Neuronal stem cell (in vitro differentiated cells): ENCODE measurements at places on chromosomes 7 and 10.

GRCh38 chr7:51430480-51431086, 114.0 kb upstream of the COBL start:
- DNase-seq, result peak; percentile 65

DNA sequence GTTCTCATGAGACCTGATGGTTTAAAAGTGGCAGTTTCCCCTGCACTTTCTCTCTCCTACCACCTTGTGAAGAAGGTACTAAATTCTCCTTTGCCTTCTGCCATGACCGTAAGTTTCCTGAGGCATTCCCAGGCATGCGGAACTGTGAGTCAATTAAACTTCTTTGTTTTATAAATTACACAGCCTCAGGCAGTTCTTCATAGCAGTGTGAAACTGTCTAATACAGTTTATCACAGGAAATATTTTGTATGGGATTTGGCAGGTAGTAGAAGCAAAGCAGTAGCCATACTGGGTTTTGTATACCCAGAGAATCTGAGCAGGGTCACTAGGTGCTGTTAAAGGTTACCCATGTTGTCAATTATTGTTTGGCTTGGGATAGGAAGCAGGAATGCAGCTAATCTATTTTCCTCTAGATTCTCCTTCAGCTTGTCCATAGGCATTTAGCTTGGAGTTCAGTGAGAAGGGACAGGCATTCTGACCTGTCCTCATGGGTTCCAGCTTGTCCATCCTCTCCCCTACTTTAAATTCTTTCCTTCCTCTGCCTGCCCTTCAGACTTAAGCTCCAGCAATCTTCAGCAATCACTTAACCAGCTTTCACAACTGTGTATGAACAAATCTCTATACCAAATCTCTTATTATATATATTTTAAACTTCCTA, 186.7 kb downstream of the PCLO start:
- DNase-seq, result no peak

- no peak for DNase-seq
Observed at GRCh38 chr7:108102671-108103312, 27.4 kb downstream of the LAMB4 start.

- no peak for DNase-seq
Observed at GRCh38 chr7:36344622-36345021, 45.0 kb upstream of the ANLN start.

DNA sequence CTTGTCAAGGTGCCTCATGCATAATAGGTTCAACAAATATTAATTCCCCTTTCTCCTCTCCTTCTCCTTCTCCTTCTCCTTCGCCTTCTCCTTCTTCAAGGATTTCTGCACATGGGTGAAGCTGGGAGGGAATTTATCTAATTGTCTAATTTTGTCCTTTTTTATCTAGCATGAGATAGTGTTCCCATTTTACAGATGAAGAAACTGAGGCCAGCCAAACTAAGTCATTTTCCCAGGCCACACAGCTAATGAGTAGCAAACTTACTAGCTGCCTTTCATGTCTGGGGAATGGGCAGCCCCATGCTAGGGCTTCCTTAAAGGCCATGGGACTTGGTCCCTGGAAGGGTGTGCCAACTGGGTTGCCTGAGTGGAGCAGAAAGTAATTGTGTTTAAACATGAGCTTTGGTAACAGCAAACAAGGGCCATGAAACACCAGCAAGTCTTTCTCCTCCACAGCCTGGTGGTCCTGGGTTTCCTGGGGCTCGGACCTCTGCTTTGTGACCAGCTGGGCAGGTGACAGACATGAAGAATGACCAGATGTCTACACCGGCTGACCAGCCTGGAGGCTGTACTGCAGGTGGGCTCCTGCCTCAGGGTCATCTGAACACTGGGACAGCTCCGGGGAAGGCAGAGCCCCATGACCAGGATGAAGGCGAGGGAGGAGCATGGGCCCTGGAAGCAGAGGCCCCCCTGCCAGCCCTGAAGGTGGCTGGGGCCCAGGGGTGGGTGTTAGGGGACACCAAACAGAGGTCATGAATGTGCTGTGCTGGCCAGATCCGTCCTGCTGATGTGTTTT, 138.0 kb downstream of the PTPN20 start:
- DNase-seq, result no peak

DNA sequence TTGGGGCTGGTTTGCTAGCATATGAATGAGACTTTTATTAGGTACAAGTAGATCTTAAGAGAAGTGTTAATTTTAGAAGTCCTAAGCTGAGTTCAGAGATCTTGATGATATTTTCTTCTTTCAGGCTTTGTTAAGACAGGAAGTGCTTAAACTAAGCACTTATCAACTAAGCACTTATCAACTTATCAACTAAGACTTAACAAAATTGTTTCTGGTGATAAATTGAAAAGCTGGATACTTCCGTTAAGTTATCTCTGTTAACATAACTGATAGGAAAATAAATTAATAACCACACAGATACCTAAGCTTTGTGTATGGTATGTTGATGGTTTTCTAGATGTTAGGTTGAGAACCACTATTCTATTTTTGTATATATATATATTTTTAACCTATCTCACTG, 113.7 kb downstream of the PHTF2 start:
- DNase-seq, result no peak

DNA sequence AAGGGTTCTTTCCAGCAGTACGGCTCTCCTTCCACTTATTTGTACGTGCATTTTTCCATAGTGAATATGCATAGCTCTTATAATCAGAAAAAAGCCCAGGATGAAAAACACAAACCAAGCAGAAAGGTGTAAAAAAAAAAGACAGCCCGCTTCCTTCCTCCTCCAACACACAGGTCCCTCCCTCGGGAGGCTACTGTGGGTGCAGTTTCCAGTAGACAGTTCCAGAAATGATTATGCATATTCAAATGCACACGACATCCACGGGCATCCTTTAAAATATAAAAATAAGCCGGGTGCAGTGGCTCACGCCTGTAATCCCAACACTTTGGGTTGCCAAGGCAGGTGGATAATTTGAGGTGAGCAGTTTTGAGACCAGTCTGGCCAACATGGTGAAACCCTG, 59.9 kb downstream of the TNRC18 start:
- no peak for DNase-seq

- peak; percentile 35 for DNase-seq
Observed at GRCh38 chr10:17673471-17674061, 29.6 kb downstream of the STAM start.

- DNase-seq, result no peak
Observed at GRCh38 chr10:50405723-50406122, 154.4 kb upstream of the ASAH2 start.

GRCh38 chr10:79137300-79137756, 68.6 kb downstream of the ZMIZ1 start:
- no peak for DNase-seq

- DNase-seq, result no peak
Observed at GRCh38 chr7:119936836-119937235, 336.1 kb upstream of the KCND2 start.

DNA sequence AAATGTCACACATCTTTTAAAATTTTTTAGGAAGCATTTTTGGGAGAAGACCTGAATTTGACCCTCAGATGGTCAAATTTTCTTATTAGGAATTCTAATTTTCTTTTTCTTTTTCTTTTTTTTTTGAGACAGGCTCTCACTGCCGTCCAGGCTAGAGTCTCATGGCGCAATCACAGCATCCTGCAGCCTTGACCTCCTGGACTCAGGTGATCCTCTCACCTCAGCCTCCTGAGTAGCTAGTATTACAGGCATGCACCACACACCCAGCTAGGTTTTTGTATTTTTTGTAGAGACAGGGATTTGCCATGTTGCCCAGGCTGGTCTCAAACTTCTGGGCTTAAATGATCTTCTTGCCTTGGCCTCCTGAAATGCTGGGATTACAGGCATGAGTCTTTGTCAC, 65.4 kb downstream of the AKAP9 start:
- no peak for DNase-seq

DNA sequence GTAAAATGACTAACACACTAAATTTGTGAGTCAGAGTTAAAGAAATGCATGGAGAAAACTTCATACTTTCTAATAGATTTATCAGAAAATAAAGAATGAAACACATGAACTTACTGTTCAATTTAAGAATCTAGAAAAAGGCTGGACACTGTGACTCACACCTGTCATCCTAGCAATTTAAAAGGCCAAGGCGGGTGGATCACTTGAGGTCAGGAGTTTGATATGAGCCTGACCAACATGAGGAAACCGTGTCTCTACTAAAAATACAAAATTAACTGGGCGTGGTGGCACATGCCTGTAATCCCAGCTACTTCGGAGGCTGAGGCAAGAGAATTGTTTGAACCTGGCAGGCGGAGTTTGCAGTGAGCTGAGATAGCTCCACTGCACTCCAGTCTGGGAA, 1106.2 kb upstream of the LRRN3 start:
- no peak for DNase-seq

GRCh38 chr10:10530313-10530712, 487.4 kb upstream of the CELF2 start:
- no peak for DNase-seq

DNA sequence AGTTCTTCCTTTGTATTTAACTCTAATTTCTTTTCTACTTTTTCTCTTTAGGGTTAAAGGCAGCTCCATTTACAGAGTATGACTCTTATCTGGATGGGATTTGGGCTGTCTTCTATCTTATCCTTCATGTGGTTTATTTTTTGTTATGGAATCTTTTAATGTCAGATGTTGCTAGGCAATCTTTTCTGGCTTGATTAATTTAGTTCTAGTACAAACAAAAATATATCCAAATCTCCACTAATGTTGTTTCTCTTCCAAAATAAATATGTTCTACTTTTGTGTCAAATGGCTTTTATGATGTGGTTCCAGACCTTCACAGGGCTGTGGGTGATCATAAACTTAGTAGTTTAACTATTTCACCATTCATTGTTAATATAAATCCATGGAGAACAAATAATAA, 246.9 kb downstream of the AHR start:
- DNase-seq, result no peak

- DNase-seq, result no peak
Observed at GRCh38 chr10:91689731-91690168, 56.9 kb upstream of the PPP1R3C start.

DNA sequence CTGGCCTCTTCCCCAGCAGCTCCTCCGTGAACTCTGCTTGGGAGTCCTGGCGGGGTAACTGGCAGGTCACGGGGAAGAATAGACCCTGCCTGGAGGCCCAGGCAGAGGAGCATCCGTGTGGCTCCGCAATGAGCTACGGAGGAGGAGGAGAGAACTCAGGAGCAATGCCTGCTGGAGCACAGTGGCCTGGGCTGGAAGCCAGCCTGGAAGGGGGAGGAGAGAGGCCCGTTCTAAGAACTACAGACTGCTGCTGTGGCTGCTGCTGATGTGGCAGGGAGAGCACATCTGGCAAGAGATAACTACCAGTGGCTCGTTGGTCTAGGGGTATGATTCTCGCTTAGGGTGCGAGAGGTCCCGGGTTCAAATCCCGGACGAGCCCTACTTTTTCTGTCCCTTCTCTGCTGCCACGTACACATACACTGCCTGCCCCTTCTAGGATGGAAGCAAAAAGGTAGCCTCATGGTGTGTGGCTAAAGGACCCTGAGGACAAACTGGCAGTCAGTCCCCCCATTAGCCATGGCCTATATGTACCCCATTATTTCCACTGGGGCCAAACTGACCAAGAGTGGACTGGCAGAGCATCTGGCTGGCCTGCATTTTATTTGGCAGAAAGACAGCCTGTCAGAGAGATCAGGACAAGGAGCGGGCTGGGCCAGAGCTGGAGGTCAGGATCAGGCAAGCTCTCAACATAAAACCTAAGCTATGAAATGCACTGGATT, 7.7 kb upstream of the OPN1SW start:
- DNase-seq, result no peak
